ENCODE measurements at places on chromosomes 3 and 15. TPM values are rescaled to one million over a fixed set of nuclear protein-coding genes. Genes with fewer than 3 reads are reported as not detected.
A peak's percentile ranks its signal among the peaks of the same experiment; 100 is the strongest.

DNA sequence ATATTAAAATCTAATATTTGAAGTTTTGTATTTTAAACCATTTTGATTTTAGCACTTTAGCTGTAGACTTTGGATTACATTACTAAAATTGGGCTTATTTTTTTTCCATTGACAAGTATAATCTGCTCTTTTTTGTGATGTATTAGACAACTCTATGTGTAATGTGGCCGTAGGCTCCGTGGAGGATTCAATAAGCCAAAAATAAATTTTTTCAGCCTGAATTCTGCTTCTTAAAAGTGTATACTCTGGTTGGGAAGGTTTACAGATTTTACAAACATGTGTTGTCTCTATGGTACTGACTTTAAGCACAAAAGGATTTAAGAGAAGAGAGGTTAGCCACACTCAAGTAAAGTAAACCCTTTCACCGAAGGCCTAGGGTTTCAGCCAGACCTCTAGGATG is 110.8 kb downstream of the PLCL2 start:
- no peaks in the 10 kb centered on the region for H3K27me3 ChIP-seq
- no peak overlapping the region for H3K27ac ChIP-seq
- no peaks in the 10 kb centered on the region for H3K4me1 ChIP-seq
- H3K4me3 ChIP-seq: no peak overlapping the region

DNA sequence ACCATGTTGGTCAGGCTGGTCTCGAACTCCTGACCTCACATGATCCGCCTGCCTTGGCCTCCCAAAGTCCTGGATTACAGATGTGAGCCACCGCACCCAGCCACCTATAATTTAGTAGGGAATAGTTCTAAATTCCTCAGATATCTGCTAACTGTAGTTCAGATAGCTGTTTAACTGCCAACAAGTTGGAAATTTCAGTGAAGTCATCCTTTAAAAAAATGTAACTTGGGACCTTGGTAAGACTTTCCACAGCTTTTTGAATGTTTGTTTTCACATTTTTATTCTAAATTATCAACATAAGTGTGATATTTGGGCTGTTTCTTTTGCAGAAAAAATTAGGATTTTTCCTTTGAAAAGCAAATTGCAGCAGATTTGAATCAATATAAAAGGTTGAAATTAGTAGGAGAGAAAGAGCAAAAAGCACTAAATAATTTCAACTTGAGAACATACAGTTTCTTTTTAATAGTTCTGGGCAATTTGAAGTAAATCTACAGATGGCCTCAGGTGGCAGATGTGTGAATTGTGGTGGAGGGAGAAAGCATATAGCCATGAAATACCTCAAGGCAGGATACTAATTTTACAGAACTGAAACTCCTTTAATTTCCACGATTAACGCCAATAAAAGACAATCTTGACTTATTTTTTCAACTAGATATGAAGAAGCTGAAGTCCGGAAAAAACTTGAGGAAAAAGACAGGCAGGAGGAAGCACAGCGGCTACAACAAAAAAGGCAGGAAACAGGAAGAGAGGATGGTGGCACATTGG is 34.3 kb downstream of the USP8 start:
- no peaks in the 10 kb centered on the region for H3K27me3 ChIP-seq
- H3K4me1 ChIP-seq: peaks cover 2% of the 10 kb centered on the region
- no peak overlapping the region for H3K27ac ChIP-seq
- H3K36me3 ChIP-seq: peaks cover 25% of the 10 kb centered on the region
- DNase-seq: no peak

- H3K27ac ChIP-seq: no peak overlapping the region
- peaks cover 14% of the 10 kb centered on the region for H3K27me3 ChIP-seq
- H3K36me3 ChIP-seq: no peaks in the 10 kb centered on the region
- no peak overlapping the region for H3K4me3 ChIP-seq
Observed at GRCh38 chr15:77869021-77869895, 208.3 kb downstream of the TBC1D2B start.

GRCh38 chr3:117920253-117920898 is 1114.3 kb downstream of the IGSF11 start:
- no peaks in the 10 kb centered on the region for H3K4me1 ChIP-seq
- no peak overlapping the region for H3K4me3 ChIP-seq
- DNase-seq: no peak
- 0 out of 2 replicates have a peak, but pooled peaks cover 2% of the 10 kb centered on the region for H3K36me3 ChIP-seq
- H3K27me3 ChIP-seq: no peaks in the 10 kb centered on the region
- H3K27ac ChIP-seq: no peak overlapping the region

- DNase-seq: no peak
- H3K27me3 ChIP-seq: peaks cover 2% of the 10 kb centered on the region
- H3K4me3 ChIP-seq: no peak overlapping the region
- H3K27ac ChIP-seq: no peak overlapping the region
- H3K4me1 ChIP-seq: no peaks in the 10 kb centered on the region
Observed at GRCh38 chr3:141839389-141839788, 37.1 kb upstream of the ATP1B3 start.

- DNase-seq: peak; percentile 54
- H3K27me3 ChIP-seq: peaks cover 5% of the 10 kb centered on the region
- no peak overlapping the region for H3K4me3 ChIP-seq
- no peak overlapping the region for H3K27ac ChIP-seq
Observed at GRCh38 chr3:70550723-70551319, 238.4 kb upstream of the MDFIC2 start.

- H3K27ac ChIP-seq: no peak overlapping the region
- H3K27me3 ChIP-seq: peaks cover 6% of the 10 kb centered on the region
- no peak overlapping the region for H3K4me3 ChIP-seq
Observed at GRCh38 chr3:152841131-152841530, 6.2 kb downstream of the P2RY1 start.

DNA sequence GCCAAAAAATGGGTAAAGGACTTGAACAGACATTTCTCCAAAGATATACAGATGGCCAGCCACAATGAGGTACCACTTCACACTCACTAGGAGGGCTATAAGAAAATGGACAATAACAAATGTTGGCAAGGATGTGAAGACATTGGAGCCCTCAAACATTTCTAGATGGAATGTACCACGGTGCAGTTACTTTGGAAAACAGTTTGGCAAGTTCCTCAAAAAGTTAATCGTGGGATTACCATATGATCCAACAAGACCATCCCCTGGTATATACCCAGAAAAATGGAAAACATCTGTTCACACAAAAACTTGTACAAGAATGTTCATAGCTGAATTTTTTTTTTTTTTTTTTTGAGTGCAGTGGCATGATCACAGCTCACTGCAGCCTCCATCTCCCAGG is 15.9 kb upstream of the HRH1 start:
- no peak for DNase-seq
- no peak overlapping the region for H3K27ac ChIP-seq
- H3K4me3 ChIP-seq: no peak overlapping the region

GRCh38 chr3:111763968-111764367 is 95.1 kb upstream of the PHLDB2 start:
- peak overlapping the region; percentile 68 for H3K27ac ChIP-seq
- no peaks in the 10 kb centered on the region for H3K27me3 ChIP-seq
- H3K4me3 ChIP-seq: no peak overlapping the region
- peak; percentile 82 for DNase-seq

GRCh38 chr15:85972805-85973540 is 106.7 kb upstream of the AGBL1 start:
- DNase-seq: no peak
- no peak overlapping the region for H3K4me3 ChIP-seq
- H3K4me1 ChIP-seq: no peaks in the 10 kb centered on the region
- H3K36me3 ChIP-seq: no peaks in the 10 kb centered on the region

DNA sequence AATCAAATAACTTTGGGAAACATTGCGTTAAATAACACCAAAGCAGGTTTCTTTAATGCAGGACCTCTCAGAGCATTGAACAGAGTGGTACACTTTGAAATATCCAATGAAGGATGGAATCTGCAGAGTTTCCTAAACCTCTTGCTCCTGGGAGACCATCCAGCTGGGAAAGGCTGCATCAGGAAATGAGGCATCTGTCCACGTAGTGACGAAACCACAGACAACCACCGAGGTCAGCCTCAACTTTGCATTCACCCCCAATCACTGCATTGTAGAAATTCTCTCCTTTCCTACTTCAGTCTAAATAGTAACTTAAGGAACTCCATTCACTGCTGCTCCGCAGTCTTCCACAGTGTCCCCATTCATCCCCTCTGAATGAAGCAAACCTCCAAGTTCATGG is 41.5 kb upstream of the CDV3 start:
- H3K36me3 ChIP-seq: no peaks in the 10 kb centered on the region
- no peak overlapping the region for H3K4me3 ChIP-seq
- peak overlapping the region; percentile 94 for H3K27ac ChIP-seq

GRCh38 chr3:192090586-192090985 is 629.6 kb downstream of the PYDC2 start:
- H3K4me1 ChIP-seq: no peaks in the 10 kb centered on the region
- no peak for DNase-seq
- H3K27me3 ChIP-seq: no peaks in the 10 kb centered on the region
- no peaks in the 10 kb centered on the region for H3K36me3 ChIP-seq
- no peak overlapping the region for H3K27ac ChIP-seq

GRCh38 chr15:96338766-96339618 is 8.5 kb downstream of the NR2F2 start:
- H3K4me3 ChIP-seq: peak overlapping the region; percentile 84

DNA sequence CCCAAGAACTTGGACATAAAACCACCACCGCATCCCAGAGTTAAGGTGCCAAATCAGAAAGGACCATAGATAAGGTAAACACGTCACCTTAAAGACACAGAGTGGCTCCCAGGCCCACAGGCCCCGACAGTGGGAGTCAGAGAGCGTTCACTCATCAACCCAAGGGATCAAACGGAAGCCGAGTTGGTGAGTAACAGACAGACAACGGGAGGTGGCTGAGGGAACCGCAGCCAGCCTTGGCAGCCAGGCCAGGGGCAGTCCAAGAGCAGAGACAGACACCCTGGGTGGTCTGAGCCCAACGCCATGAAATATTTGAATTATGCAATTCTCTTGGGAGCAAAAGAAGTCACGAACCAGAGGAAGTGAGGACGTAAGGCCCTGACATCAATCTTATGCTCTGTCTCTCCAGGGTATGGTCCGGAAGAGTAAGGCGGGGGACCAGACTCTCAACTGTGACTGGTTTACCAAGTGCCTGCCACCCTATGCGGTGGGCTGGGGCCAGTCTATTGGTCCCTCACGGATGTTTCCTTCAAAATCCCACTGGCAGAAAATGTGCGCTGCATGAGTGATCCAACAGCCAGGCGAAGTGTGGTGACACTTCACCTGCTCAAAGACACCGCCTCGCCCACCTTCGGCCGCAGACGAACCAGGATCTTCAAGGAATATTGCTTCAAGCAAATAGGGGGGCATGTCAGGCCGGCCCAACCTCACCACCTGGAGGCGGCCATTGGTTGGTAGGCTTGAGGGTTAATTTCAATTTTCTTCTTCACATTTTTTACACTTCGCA is 34.3 kb downstream of the TMEM44 start:
- no peak overlapping the region for H3K4me3 ChIP-seq
- H3K4me1 ChIP-seq: peaks cover 13% of the 10 kb centered on the region
- no peaks in the 10 kb centered on the region for H3K27me3 ChIP-seq
- no peak overlapping the region for H3K27ac ChIP-seq

GRCh38 chr3:53122933-53123305 is 7.3 kb downstream of the RFT1 start:
- H3K4me1 ChIP-seq: no peaks in the 10 kb centered on the region
- H3K4me3 ChIP-seq: no peak overlapping the region
- H3K27me3 ChIP-seq: no peaks in the 10 kb centered on the region
- H3K27ac ChIP-seq: no peak overlapping the region
- peaks cover 49% of the 10 kb centered on the region for H3K36me3 ChIP-seq
- DNase-seq: no peak

GRCh38 chr3:124772081-124772831 is 42.0 kb downstream of the UMPS start:
- H3K36me3 ChIP-seq: peaks cover 17% of the 10 kb centered on the region
- peaks cover 20% of the 10 kb centered on the region for H3K4me1 ChIP-seq
- H3K4me3 ChIP-seq: no peak overlapping the region
- peak; percentile 70 for DNase-seq
- H3K27me3 ChIP-seq: no peaks in the 10 kb centered on the region
- peak overlapping the region; percentile 6 for H3K27ac ChIP-seq

- DNase-seq: peak; percentile 84
- H3K27ac ChIP-seq: peak overlapping the region; percentile 80
- no peaks in the 10 kb centered on the region for H3K36me3 ChIP-seq
- no peak overlapping the region for H3K4me3 ChIP-seq
- no peaks in the 10 kb centered on the region for H3K27me3 ChIP-seq
- H3K4me1 ChIP-seq: peaks cover 12% of the 10 kb centered on the region
Observed at GRCh38 chr3:111903067-111903511, 44.0 kb downstream of the PHLDB2 start.

- no peak for DNase-seq
- no peaks in the 10 kb centered on the region for H3K36me3 ChIP-seq
- no peak overlapping the region for H3K4me3 ChIP-seq
- no peak overlapping the region for H3K27ac ChIP-seq
- no peaks in the 10 kb centered on the region for H3K4me1 ChIP-seq
- peaks cover 29% of the 10 kb centered on the region for H3K27me3 ChIP-seq
Observed at GRCh38 chr15:101378171-101378755, 83.2 kb upstream of the SNRPA1 start.

DNA sequence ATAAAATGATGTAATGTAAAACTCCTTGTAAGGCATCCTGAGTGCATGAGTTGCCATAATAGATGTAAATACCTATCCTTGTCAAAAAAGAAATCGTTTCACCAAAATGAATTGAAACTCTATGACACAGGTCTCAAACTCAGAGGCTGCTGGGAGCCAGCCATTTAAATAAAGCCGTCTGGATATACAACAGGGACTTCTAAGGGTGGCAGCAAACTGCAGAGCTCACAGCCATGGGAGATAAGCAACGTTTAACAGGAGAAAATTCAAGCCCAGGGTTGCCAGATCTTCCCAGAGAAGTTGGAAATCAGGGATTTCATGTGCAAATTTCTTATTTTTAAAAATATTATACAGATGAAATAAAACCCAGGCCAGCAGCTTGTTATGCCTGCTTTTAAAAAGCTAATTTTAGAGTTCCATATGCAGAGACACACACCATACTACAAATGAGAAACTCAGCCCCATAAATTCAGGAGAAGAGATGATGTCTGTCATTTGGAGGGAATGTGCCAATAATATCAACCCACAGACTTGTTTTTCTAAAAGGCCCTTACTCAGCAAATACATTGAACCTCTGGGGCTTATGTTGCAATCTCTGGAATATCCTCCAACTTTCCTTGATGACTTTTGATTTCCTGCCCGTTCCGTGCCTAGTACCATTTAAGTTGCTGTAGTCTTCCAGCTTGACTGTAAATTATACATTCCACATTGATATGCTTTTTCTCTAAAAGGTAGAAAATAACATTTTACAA is 75.6 kb downstream of the AQP9 start:
- H3K4me1 ChIP-seq: no peaks in the 10 kb centered on the region
- H3K27me3 ChIP-seq: no peaks in the 10 kb centered on the region
- no peak overlapping the region for H3K4me3 ChIP-seq
- no peak overlapping the region for H3K27ac ChIP-seq

- no peaks in the 10 kb centered on the region for H3K4me1 ChIP-seq
- H3K27me3 ChIP-seq: peaks cover 14% of the 10 kb centered on the region
- no peak overlapping the region for H3K4me3 ChIP-seq
- H3K27ac ChIP-seq: no peak overlapping the region
- H3K36me3 ChIP-seq: no peaks in the 10 kb centered on the region
Observed at GRCh38 chr3:10492364-10493201, 12.8 kb downstream of the ATP2B2 start.

ST3GAL6 gene
- total RNA-seq: 1.4 TPM

SLCO3A1 gene
- total RNA-seq: 2.2 TPM

ROPN1 gene
- not detected for total RNA-seq

TUSC7 gene
- not detected for total RNA-seq

ACY1 gene
- 21.1 TPM for total RNA-seq

DNASE1L3 gene
- total RNA-seq: not detected

C3orf22 gene
- not detected for total RNA-seq

CCRL2 gene
- total RNA-seq: 0.28 TPM

All from IMR-90 (cell line).